ENCODE measurements at places on chromosomes 13 and 19. TPM values are rescaled to one million over a fixed set of nuclear protein-coding genes. Genes with fewer than 3 reads are reported as not detected.

GRCh38 chr19:50981587-50982146 lies 2.0 kb downstream of the KLK7 start:
- no peak for DNase-seq

IQCN gene
- polyA plus RNA-seq: 13.0 TPM

DNA sequence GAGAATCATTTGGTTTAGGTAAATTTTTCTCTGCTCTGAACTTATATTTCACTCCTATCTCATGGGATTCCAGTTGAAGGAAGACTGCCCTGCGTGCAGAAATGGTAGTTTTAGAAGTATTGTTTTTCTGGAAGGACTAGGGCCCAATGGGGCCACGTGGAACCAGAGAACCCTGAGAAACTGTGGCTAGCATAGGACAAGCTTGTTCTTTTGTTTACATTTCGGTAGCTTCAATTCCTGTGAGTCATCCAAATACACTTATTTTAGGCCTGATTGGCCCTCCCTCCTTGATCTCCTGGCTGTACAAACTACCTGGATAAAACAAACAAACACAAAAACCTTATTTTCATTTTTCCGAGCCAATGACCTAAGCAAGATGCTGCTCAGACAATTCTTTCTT lies 124.0 kb downstream of the ITGBL1 start:
- no peak for DNase-seq

DNA sequence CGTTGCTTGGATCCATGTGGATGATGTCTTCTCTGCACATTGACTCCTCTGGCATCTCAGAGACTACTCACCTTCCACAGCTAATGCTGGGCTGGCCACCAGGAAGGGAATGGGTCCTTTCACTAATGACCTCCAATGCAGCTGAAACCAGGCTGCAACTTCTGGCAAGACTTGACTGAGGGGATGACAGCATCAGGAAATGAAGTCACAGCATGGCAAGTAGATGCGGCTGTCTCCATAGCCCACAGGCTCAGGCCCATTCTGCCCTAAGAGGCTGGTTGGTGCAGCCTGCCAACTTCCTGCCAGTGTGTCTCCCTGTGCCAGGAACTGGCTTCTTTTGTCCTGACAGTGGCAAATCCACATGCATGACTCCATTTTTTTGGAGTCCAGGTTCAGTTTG lies 467.3 kb downstream of the TSHZ3 start:
- DNase-seq: no peak
